ENCODE measurements at places on chromosomes 2 and 18. TPM values are rescaled to one million over a fixed set of nuclear protein-coding genes. Genes with fewer than 3 reads are reported as not detected.

- no peak for DNase-seq
These were observed 404.0 kb upstream of the MMADHC start for GRCh38 chr2:149991576-149991975.

DNA sequence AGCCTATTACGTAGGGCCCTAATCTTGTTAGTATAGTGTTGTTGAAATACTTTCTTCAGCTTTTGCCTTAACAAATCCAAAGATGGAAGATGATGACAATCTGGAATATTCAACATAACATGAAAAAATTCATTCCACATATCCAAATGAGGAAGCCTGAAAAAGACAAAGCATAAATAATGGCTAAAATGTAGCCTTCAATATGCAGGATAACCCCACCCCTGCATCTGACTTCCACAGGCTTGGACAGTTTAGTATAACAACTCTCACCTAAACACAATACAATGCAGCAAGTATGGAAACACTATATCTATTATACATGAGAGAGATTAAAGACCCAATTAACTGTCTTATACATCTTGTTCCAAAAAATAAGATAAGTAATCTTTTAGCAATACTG is 39.9 kb downstream of the BUB1 start:
- no peak for DNase-seq

GRCh38 chr2:215765729-215766360 is 247.5 kb downstream of the MREG start:
- DNase-seq, result no peak

DNA sequence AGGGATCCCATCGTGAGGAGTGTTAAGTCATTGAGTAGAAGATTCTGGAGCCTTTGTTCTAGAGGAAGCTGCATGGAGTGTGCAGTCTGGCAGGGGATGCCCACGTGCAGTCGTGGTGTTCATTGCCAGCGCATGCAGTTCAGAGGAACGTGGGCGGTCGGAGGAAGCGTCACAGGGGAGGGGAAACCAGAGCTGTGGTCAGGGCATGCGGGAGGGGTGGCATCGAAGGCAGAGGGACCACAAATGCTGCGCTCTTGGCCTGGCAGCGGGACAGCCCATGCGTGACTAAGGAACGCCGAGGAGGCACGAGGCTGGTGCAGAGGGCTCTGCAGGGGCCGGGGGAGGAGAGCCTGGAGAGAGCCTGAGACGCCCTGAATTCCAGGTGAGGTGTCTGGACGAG is 141.1 kb downstream of the KLHL29 start:
- peak; percentile 70 for DNase-seq

- DNase-seq, result no peak
These were observed 14.2 kb upstream of the KCTD1 start for GRCh38 chr18:26562568-26562967.

PRKAG3 gene
- not detected for total RNA-seq

CIDEA gene
- total RNA-seq, result not detected

COL6A3 gene
- total RNA-seq, result 2.5 TPM

ATP6V1C2 gene
- not detected for total RNA-seq

MC5R gene
- total RNA-seq, result not detected

All from activated naive CD4-positive, alpha-beta T cell treated with anti-CD3 and anti-CD28 coated beads for 36 hours (primary cell).